ENCODE measurements at places on chromosomes 2 and 18.

GRCh38 chr2:190334479-190335224 lies 8.7 kb upstream of the INPP1 start:
- no peak for DNase-seq

DNA sequence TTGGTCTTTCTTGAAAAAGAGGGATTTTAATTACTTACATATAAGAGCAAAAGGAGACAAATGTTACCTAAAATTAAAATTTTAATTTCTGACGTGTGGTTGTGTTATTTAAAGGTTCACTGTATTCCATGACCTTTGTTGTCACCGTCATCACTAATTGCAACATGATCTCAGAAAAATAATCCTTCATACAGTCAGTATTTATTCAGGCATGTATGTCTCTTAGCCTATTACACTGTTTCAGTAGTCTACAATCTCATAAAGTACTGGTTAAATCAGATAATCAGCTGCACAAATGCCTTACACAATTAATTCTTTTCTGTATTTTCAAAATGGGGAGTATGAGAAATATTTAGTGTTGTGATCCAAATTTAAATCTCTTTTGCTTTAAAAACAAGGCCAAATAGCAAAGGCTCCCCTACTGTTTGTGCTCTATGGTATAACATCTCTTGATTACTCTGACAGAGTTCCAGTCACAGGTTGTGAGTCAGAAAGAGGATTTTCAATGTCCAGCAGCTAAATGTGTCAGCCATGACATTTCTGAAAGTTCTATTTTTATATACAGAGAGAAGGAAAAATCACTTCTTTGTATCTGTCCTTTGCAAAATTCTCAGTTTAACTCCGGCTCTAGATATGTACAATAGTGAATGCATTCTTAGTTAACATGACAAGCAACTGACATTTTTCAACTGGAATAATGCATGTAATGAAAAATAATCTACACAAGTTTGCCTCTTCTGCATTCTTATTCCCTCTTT lies 184.0 kb downstream of the FIGN start:
- DNase-seq: no peak

DNA sequence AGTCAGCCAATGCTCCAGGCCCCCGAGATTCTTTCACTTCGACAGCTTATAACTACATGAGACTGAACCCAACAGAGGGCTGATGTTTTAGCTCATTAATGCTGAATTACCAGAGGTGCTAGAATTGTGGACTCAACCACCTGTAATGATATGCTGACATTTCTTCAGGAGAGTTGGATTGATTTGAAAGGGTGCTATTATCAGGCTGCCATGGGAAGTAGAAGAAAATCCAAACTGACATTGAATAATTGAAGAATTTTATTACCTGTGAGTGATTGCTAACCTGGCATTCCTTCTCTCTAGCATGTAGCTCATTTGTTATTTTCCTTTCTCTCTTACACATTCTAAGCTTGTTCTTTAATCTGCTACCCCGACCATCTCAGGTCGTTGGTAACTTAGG lies 488.8 kb downstream of the PID1 start:
- DNase-seq: no peak

DNA sequence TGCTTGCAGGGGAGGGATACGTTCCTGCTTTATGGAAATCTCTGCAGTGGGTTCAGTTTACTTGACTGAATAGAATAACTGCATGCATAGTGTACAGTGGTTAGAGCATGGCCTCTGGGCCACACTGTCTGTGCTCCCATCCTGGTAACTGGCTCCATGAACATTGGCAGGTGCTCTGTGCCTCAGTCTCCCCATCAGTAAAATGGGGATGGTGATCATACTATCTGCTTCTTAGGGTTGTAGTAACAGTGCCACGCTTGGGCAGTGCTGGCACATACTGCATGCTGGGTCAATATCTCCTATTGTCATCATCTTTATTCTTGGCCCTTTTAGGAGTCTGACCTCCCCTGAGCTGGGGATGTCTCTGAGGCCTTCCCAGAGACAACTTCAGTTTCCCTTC lies 117.3 kb downstream of the CTIF start:
- DNase-seq: no peak

GRCh38 chr2:232290668-232291067 lies 87.9 kb upstream of the ALPP start:
- no peak for DNase-seq

All from stimulated activated naive CD4-positive, alpha-beta T cell treated with Interleukin-2 at 50 U/mL for 16 hours (primary cell).